ENCODE measurements at places on chromosomes 4 and X.

- no peak for DNase-seq
Measured at GRCh38 chr4:10577018-10577417, 107.5 kb downstream of the CLNK start.

GRCh38 chrX:141443922-141444321 is 140.6 kb downstream of the SPANXA1 start:
- DNase-seq: no peak

GRCh38 chr4:167428156-167428555 is 193.9 kb upstream of the SPOCK3 start:
- DNase-seq: no peak

DNA sequence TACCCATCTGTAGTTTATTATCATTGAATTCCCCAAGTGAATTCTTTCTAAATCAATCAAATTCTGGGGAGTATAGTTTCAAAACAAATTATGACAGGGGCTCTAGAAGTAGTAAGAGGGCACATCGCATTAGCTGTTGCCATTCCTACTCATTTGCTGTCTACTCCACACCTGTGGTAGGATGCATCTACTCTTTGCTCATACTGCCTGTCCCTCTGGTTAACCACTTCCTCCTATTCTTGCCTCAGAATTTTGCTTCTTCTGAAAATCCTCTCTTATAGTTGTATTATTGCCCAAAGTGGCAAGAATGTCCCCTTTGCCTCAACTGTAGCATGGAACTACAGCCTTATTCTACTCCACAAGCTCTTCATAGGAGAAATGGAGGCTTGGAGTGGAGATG is 12.7 kb upstream of the DGKK start:
- DNase-seq: no peak

DNA sequence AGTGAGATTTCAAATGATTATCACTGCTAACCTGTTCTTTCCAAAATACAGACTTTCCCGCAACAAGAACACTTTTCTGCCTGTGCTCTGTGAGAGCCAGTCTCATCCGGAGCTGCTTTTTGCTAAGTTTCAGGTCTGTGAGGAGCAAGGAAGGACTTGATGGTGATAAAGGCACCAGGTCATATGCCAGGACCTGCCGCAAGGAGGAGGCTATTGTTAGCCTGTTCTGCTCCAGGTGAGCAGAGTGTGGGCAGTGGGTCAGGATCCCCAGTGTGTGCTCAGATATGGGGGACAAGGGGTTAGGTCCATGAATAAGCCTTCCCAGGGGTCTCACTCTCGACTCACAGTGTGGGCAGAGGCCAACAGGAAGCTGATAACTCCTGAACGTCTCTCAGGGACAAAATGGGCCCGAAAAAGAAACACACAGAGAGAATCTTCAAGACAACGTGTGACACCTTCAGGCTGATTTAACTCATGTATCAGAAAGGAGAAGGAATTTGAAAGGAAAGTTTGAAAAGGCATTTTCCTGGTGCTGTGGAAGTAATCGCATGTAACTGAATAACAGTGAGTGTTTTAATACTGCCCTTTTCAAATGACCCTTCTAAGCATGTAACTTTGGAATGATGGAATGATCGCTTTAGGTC is 57.7 kb upstream of the PDLIM3 start:
- no peak for DNase-seq

- DNase-seq: no peak
Measured at GRCh38 chr4:1402021-1402515, 4.2 kb downstream of the NKX1-1 start.

GRCh38 chr4:12144051-12144450 is 715.4 kb upstream of the HS3ST1 start:
- DNase-seq: no peak

- DNase-seq: no peak
Measured at GRCh38 chr4:8176547-8177399, 18.2 kb upstream of the ABLIM2 start.

GRCh38 chr4:12729384-12729783 is 754.8 kb downstream of the RAB28 start:
- DNase-seq: no peak

- no peak for DNase-seq
Measured at GRCh38 chr4:1490654-1491327, 84.5 kb upstream of the NKX1-1 start.

- no peak for DNase-seq
Measured at GRCh38 chr4:4284827-4285618, 4.9 kb downstream of the LYAR start.

- DNase-seq: no peak
Measured at GRCh38 chrX:44876086-44876485, 3.1 kb downstream of the KDM6A start.

DNA sequence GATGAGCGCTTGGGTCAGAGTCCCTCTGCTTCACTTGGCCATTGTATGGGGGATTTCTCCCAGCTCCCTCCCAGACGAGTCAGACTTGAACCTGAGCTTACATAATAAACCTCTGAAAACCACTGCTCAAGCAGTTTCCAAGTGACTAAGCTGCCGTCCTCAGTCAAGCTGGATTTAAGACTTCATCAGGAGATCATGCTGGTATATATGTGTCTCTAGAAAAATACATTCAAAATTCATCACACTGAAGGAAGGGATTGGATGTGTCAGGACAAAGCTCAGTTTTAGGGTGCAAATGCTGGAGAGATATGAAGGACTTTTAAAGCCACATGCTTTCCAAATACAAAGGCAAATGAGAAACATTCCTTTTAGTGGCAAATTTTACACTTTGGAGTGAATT is 114.3 kb downstream of the QDPR start:
- DNase-seq: no peak

DNA sequence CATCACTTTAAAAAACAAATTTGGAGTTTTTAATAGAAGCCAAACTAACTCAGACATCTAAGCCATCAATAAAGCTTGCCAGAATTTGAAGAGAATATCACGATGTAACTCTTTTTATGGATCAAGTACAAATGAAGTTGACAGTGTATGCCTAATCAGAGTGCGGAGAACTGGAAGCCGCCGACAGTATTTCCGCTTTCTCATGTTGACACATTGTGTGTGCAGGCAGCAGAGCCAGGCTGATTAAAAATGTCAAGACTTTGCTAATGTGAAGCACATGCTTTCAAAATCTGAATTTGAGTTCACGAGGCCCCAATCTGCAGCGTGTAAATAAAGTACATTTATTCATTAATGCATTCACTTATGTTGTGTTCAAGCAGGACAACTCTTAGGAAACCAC is 161.2 kb downstream of the TENM3 start:
- no peak for DNase-seq

- no peak for DNase-seq
Measured at GRCh38 chr4:85748654-85749053, 273.7 kb downstream of the ARHGAP24 start.

- DNase-seq: no peak
Measured at GRCh38 chr4:11912886-11913285, 484.2 kb upstream of the HS3ST1 start.

DNA sequence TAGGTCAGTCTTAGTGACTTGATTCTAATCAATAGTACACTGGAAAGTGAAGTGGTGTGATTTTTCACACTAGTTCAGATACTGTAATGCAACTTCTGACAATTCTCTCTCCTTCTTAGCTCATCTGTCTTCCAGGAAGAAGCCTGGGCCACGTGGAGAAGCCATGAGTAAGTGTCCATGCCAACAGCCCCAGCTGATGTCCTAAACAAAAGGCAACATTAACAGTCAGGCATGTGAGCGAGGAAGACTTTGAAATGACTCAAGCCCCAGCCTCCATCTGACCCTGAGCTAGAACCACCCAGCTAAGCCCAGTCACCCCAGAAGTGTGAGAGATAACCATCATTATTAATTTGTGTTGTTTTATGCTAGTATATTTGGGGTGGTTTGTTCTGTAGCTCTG is 115.7 kb upstream of the MAGEB16 start:
- DNase-seq: no peak

- DNase-seq: no peak
Measured at GRCh38 chrX:44945736-44946135, 72.7 kb downstream of the KDM6A start.

- DNase-seq: no peak
Measured at GRCh38 chrX:20995829-20996228, 378.4 kb upstream of the CNKSR2 start.

- DNase-seq: no peak
Measured at GRCh38 chr4:118034053-118034785, at the start of gene NDST3. Gene NDST3 (plus strand): TSS chr4:118034486. CDS start chr4:118053911, 19,425 bp downstream.

DNA sequence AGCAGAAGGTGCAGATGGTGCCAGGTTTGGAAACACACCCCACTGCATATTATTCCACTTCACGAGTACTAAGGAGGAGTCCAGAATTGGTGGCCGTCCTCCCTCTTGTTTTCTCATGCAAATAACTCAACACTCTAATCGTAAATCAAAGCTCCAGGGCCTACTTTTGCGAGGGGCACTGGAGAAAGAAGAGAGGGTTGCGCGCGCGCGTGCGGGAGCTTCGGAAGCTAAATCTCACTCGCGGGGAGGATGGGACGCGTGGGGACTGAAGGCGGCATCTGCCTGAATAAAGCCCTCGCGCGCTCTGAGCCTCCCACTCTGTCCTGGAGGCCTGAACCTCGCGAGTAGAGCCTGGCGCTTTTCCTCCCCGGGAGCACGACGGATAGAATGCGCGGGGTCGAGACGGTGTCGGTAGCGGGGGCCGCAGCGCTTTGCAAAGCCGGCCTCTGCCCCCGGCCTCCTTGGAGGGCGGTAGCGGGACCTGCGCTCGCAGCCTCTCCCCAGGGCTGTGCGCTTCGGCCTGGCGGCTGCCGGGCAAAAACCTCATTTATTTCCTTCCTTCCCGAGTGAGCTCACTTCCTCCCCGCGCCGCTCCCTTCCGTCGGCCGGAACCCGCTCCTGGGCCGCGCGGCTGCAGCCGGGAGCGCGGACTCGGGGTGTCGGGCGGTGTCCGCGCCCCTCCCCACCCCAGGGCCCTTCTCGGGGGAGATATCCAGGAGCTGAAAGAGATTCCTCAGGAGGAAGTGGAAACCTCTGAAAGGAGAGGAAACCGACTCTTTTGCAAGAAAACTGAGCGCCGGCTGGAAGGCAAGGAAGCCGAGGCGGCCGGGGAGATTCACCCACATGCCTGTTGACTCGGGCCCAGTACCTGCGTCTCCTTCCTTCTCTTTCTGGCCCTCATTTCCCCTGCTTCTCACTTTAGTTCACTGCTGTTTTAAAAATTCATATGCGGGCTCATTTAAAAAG is 20.7 kb downstream of the HAND2 start:
- no peak for DNase-seq

DNA sequence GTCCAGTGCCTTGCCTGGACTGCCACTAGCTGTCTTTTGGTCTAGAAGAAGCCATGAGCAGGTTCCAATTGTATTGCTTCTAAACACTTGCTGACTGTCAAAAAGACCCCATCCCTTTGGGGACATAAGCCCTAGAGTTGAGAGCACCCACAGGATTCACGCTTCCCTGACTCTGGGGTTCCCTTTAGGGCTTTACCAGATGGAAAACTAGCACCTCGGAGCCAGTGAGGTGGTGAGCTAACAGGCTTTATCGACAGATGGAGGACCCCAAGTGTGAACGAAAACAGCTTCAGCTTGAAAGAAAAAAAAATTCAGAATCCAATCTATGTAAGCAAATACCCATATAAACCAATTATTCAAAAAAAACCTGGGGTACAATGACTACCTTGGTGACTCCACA is 90.8 kb downstream of the NAA11 start:
- DNase-seq: no peak

- no peak for DNase-seq
Measured at GRCh38 chrX:108735679-108736508, 469 bp downstream of the IRS4 start.

DNA sequence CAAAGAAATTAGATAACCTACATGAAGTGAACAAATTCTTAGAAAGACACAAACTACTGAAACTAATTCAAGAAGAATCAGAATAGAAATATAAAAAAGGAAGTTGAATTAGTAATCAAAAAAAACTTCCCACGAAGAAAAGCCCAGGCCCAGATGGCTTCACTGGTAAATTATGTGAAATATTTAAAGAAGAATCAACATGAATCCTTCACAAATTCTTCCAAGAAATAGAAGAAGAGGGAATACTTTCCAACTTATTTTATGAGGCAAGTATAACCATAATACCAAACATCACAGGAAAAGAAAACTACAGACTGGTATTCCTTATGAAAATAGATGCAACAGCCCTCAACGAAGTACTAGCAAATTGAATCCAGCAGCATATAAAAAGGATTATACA is 30.7 kb downstream of the MOSPD2 start:
- no peak for DNase-seq

- no peak for DNase-seq
Measured at GRCh38 chr4:2763511-2763967, 7.4 kb upstream of the TNIP2 start.

GRCh38 chr4:10086506-10087120 is 30.0 kb downstream of the WDR1 start:
- no peak for DNase-seq

GRCh38 chr4:6110681-6111353 is 89.5 kb downstream of the JAKMIP1 start:
- no peak for DNase-seq

- no peak for DNase-seq
Measured at GRCh38 chrX:119757979-119758730, at the start of gene SOWAHD. Gene SOWAHD (plus strand): TSS chrX:119758588. CDS start chrX:119758668, 80 bp downstream.

DNA sequence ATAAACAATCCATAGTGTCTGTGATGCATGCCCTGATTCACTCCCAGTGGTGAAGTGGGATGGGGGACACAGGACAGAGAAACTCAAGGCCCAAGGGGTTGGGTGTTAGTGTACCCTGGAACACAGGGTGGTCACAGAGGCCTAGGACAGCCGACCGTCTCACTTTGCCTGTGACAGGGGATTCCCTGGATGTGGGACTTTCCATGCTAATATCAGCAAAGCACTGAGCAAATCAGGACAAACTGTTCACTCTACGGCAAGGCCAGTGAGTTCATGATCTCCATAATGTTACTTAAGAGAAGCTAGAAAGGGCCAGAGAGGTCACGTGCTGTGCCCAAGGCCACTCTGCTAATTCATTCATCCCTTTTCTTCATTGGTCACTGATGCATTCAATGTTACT is 158.7 kb upstream of the RBPJ start:
- no peak for DNase-seq

DNA sequence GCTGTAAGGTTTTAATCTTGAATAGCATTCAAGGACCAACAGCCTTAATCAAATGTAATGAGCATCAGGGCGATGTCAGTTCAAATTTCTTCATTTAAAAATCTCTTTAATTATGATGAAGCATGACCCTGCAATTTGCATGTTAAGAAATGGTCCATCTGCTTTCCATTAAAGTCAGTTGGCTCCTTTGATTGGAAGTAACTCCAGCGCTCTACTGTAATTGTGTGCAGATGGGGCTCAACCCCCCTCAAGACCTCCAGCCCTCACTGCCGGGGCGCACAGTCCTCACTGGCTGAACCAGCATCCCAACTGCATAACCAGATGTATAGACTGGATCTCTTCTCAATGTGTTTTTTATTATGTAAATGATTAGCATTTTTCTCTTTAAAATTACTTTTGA is 126.9 kb downstream of the VCX3B start:
- no peak for DNase-seq

- DNase-seq: no peak
Measured at GRCh38 chr4:27020203-27020602, 159.6 kb downstream of the STIM2 start.

- no peak for DNase-seq
Measured at GRCh38 chr4:168461821-168462220, 18.5 kb downstream of the DDX60L start.
